ENCODE measurements at places on chromosomes 5 and 9. TPM values are rescaled to one million over a fixed set of nuclear protein-coding genes. Genes with fewer than 3 reads are reported as not detected.

The PCDHAC1 gene
- 0.11 TPM for total RNA-seq

The RAPGEF6 gene
- 30.9 TPM for total RNA-seq

The PTGER4 gene
- total RNA-seq, result 2.9 TPM

The RNF183 gene
- 0.37 TPM for total RNA-seq

The FRMPD1 gene
- not detected for total RNA-seq

The SAXO1 gene
- not detected for total RNA-seq

The LCN2 gene
- total RNA-seq, result not detected

The FCN2 gene
- total RNA-seq, result not detected

The DOCK2 gene
- 3.0 TPM for total RNA-seq

The FBXL7 gene
- 4.2 TPM for total RNA-seq

The COL23A1 gene
- under 0.01 TPM for total RNA-seq

The TRPM6 gene
- under 0.01 TPM for total RNA-seq

The OTULIN gene
- total RNA-seq, result 27.4 TPM

The ARSI gene
- 18.1 TPM for total RNA-seq

The SARDH gene
- total RNA-seq, result 13.7 TPM

The LHX3 gene
- total RNA-seq, result not detected

The STPG3 gene
- total RNA-seq, result not detected

The HEMGN gene
- not detected for total RNA-seq

The FLT4 gene
- 0.11 TPM for total RNA-seq

The BBLN gene
- total RNA-seq, result 35.4 TPM

The NSUN2 gene
- 55.5 TPM for total RNA-seq

The SPAG8 gene
- 1.3 TPM for total RNA-seq

The HACD4 gene
- total RNA-seq, result 9.1 TPM

The IFNE gene
- total RNA-seq, result 15.7 TPM

The ROPN1L gene
- total RNA-seq, result 0.37 TPM

The GMCL2 gene
- total RNA-seq, result not detected

The CDKN2B gene
- 24.9 TPM for total RNA-seq

The HTR1A gene
- not detected for total RNA-seq

The SHC3 gene
- 25.5 TPM for total RNA-seq

The OR2V1 gene
- total RNA-seq, result not detected

The TXNDC8 gene
- not detected for total RNA-seq

The TRIM36 gene
- 2.4 TPM for total RNA-seq

The ADAMTS2 gene
- total RNA-seq, result 31.4 TPM

The SLC6A3 gene
- total RNA-seq, result not detected

The ZNF454 gene
- 1.7 TPM for total RNA-seq

The SOX30 gene
- not detected for total RNA-seq

The ASB6 gene
- 12.7 TPM for total RNA-seq

The IGIP gene
- total RNA-seq, result 8.2 TPM

The PCDHGB4 gene
- 11.3 TPM for total RNA-seq

The CDX1 gene
- total RNA-seq, result 0.12 TPM

The SPATA31A3 gene
- total RNA-seq, result not detected

The LVRN gene
- 0.33 TPM for total RNA-seq

The CLPTM1L gene
- total RNA-seq, result 209 TPM

The IL13 gene
- not detected for total RNA-seq

The ARHGEF37 gene
- 1.5 TPM for total RNA-seq

The SLC46A2 gene
- total RNA-seq, result not detected

The SPINK13 gene
- 0.37 TPM for total RNA-seq

The SUSD1 gene
- 21.2 TPM for total RNA-seq

The ZNF879 gene
- 7.6 TPM for total RNA-seq

The RUSC2 gene
- 24.7 TPM for total RNA-seq

The EFNA5 gene
- 0.75 TPM for total RNA-seq

The ADAMTS6 gene
- total RNA-seq, result 155 TPM

The CNTFR gene
- total RNA-seq, result not detected

The LECT2 gene
- total RNA-seq, result not detected

The DMRT2 gene
- 0.62 TPM for total RNA-seq

The ANXA2R gene
- total RNA-seq, result 2.1 TPM

The FBXO38 gene
- 64.2 TPM for total RNA-seq

All from uterine smooth muscle cell (primary cell).